OCI-M1 (cell line): ENCODE measurements at places on chromosomes 11 and 22.

DNA sequence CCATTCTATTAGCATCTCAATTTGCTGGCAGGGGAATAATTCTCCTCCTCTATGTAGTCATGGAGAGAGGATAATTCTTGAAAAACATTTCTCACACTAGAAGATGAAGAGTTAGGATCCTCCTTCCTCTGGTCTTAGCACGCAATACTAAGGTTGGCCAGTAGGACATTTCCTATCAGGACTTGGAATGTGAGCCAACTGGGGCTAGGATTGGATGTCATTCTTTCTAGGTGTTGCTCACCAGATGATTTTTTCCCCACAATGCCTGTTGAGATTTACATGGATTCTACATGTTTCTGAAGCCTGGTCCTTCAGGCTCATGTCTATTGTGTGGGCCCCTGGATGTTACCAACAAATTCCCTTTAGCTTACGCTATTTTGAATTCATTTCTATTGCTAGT lies 28.0 kb downstream of the SLN start:
- no peak for DNase-seq

GRCh38 chr11:36123336-36124101 lies 165.7 kb downstream of the COMMD9 start:
- no peak for DNase-seq

DNA sequence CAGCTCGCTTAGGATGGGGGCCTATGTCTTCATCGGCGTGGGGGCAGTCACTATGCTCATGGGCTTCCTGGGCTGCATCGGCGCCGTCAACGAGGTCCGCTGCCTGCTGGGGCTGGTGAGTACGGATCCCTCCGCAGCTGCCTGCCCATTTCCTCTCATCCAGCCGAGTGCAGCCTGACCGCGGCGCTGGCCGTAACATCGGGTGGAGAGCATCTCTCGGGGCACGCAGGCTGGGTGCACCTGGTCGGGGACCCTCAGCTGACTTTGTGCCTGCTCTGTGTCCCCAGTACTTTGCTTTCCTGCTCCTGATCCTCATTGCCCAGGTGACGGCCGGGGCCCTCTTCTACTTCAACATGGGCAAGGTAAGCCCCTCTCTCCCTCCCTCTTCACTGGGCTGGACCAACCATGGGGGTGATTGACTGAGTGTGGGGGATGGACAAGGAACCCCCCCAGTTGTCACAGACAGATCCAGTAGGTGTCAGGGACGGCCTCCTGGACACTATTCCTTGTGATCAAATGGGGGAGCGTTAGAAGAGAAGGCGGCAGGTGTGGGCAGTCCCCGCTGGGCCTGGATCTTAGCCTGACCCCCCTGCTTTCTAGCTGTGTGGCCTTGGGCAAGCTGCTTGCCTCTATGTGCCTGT lies 39.7 kb downstream of the CD82 start:
- DNase-seq: no peak

DNA sequence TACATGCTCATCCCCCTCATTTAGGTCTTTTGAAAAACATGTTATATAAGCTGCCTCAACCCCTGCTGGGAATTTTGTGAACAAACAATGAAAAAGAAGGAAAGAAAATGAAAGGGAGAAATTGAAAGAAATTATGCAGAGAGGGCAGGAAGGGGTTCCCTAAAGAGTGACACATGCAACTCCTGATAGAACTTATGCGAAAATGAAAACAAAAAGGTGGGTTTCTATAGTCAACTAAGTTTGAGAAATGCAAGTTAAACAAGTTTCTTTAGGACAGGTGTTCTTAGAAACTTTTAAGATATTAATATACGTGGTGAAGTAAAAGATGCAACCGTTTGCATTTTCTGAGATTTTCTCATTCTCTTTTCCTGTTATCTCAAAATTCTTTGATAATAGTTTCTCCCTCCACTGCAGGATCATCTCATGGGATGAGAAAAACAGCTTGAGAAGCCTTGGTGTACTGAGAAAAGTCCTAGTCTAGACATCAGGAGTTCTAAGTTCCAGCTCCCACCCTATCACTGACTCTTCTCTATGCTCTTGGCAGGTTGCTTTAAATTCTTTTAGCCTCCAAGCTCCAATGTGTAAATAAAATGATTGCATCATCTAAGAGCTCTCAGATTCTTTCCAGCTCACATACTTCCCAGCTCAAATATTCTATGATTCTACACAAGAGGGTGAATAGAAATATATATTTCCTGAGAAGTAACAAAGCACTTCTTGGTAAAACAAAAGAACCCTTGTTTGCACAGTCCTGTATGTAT lies 109.2 kb downstream of the FAM76B start:
- DNase-seq: peak; percentile 17

GRCh38 chr11:126277322-126277721 lies 5.6 kb upstream of the TIRAP start:
- DNase-seq: no peak

DNA sequence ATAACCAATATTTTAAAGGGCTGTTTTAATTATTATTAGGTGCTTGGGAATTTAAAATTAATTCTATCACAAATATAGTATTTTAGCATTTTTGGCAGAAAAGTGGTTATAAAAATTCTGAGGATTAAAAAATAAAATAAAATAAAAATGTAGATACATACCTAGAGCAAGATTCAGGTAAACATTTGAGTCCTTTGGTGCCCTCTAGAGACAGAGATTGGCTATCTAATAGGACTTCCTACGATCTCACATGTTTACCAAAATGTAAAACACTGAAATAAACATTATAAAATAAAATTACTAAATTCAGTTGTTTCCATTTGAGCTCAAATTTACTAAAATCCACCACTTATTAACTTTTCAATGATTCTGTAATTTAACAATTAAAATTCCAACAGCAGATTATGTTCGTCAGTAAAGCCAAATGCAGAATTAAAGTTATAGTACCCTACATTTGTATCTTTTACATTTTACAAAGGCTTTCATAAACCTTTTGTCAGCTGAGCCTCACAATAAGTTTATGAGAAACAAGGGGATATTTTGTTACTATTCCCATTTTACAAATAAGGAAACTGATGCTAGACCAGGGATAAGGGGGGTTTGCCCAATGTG lies 27.7 kb downstream of the SLC36A4 start:
- DNase-seq: peak; percentile 55

- no peak for DNase-seq
Measured at GRCh38 chr11:8567602-8568198, 26.3 kb downstream of the STK33 start.

- peak; percentile 92 for DNase-seq
Measured at GRCh38 chr11:87036756-87037449, 831 bp upstream of the TMEM135 start.

DNA sequence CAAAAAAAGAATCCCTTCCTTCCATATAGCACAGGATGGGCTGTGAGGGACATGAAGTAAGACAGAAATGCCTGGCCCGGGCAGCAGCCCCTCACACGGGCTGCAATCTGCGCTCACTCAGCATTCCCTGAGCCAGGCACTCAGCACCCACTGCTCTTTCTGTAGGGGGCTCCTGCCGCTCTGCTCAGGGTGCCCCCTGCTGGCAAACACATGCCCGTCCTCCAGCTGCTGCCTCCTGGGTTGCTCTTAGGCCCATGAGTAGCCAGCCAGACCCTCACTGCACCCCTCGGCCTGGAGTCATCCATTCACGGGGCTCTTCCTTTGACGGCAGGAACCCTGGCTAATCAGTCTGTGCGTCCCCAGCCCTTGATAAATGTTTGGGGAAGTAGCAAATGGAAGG lies 6.9 kb downstream of the MCAT start:
- peak; percentile 20 for DNase-seq

- no peak for DNase-seq
Measured at GRCh38 chr11:74035264-74035663, 26.4 kb upstream of the UCP3 start.

GRCh38 chr11:118640332-118641154 lies 33.1 kb downstream of the PHLDB1 start:
- DNase-seq: no peak

DNA sequence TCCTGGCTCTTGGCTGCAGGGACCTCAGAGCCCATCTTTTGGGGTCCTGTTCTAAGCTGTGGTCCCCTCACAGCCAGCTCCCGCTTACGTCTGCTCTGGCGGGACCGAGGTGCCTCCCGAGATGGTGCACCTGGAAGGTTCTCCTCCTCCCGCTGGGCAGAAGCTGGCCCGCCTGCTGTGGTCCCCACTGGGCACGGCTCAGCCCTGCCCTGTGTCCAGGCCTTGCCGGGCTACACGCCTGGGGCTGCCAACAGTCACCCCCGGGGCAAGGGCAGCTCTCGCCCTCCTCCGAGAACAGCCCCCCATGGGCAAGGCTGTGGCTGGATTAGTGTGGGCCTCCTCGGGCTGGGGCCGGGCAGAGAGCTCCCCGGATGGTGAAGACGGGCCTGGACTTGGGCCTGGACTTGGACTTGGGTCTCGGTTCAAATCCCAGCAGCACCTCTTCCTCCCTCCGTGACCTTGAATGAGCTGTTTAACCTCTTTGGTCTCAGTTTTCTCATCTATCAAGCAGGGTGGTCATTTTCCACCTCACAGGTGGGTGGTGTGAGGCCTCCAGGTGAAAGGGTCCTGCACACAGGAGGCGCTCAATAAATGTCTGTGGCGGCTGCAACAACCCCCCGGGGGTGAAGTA lies 998 bp downstream of the BAIAP2L2 start:
- no peak for DNase-seq

DNA sequence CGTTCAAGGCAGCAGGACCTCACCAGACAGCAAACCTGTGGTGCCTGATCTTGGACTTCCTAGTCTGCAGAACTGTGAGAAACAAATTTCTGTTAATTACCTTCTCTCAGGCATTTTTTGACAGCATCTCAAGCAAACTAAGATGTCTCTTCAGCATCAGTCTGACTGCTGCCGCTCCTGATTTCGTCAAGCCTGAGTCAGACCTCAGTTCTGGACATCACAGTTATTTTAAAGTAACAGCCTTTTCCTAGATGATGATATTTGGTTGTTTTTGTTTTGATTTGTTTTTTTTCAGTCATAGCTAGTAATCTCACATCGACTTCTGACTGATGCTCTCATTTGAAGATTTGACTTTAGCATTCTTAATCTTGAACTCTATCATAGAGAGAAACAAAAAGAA lies 71.9 kb downstream of the BLID start:
- DNase-seq: no peak

- no peak for DNase-seq
Measured at GRCh38 chr11:13861411-13861810, 101.1 kb upstream of the SPON1 start.

DNA sequence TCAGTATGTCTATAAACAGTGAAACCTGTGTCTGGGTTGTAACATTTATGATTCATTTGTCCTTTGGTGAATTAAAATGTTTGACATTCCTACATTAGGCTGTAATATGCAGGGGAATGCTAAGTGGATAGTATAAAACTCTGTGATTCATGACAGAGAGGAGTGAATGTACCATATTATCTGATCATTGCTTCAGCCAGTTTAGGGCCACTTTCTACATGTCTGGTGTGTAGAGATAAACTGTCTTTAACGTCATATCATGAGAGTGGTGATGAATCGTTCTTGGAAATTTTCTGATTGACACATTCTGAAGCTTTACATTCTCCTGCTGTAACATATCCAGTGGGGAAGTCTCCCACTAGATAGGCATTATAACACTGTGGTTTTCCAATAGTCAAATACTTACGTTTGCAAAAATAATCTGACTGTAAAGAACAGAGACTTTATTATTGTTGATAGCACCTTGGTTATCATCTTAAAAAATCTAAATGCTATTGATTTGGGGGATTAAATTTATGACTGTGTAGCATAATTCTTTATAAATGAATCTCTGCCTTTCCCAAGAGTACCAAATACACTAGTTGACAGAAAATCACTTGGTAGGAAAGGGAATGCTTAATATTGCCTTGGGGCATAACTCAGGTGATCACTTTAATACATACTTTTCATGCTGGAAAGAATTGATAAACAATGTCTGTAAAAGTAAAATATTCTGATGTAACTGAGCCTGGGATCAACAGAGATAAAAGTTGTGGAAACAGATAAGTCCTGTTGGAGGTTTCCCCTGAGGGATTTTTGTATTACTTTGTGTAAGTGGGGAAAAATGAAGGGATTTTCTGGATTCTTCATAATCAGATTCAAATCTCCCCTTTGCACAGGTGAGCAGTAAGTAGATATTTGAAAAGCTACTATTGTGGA lies 427.9 kb downstream of the JRKL start:
- peak; percentile 95 for DNase-seq

DNA sequence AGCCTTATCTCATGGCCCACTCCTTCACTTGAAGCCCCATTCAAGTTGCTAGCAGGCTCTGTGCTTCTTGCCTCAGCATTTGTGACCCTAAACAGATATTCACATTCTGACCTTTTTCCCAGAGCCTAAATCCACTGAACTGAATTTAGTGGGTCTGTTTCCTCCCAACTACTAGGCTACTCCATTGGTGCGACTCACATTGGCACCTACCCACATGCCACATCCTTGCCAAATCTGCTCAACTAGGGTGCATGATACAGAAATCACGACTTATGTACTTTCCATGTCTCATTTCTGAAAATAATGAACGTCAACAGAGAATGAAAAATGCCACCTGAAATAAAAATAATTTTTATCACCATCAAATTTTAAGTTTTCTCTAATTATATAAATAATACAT lies 8.4 kb upstream of the MMP12 start:
- no peak for DNase-seq

DNA sequence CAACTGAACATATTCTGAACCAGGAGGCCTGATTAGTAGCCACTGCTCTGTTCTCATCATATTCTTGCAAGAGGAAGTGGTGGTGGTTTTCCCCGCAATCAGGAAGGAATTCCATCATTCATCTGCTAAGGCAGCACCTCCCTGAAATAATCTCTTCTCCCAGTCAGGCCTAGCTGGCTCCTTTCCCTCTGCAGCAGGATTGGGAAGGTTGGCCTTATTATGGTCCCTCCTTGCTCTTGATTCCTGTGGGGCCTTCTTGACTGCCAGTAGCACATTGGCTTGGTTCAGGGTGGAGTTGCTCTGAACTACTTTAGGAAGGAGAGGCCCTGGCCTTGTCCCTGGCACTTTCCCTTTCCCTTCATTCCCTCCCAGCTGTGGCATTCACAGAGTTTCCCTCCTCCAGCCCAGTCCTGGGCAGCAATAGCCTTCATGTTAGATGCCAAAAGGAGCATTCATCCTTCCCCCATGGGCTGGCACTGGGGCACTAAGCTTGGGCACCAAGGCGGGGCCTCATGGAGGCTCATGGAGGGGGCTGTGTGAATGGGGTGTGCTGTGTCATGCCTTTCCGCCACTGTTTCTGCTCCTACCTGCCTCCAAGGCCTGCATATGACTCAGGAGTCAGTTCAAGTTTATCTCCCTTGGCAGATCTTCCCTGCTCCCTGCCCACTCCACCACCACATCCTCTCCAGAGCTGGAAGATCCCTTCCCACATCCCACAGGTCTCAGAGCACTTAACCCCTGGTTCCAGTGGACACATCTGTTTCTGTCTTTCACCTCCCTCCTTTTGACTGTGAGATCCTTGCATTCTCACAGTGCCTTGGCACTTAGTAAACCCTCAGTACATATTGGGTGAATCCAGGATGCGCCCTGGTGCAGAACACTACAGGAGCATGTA lies 27.6 kb upstream of the CD44 start:
- DNase-seq: peak; percentile 54
